ENCODE measurements at places on chromosomes 7 and 10.

- DNase-seq, result no peak
Measured at GRCh38 chr7:114196517-114196916, 218.1 kb upstream of the FOXP2 start.

DNA sequence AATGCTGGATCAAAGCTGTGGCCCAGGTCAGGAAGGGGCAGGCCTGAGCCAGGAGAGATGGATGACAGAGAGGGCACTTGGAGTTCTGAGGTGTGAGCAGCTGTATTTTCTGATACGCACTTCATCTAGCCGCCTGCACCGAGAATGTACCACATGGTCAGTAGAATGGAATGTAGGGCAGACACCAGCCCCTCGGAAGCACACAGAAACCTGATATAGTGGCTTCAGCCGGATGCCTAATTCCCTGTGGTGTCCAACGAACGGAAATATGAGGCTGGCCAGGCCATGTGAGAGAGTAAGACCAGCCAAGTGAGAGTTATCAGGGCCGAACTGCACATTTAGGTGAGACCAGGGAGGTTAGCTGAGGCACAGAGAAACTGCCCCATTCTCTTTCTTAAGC lies 46.7 kb upstream of the PLCE1 start:
- no peak for DNase-seq

DNA sequence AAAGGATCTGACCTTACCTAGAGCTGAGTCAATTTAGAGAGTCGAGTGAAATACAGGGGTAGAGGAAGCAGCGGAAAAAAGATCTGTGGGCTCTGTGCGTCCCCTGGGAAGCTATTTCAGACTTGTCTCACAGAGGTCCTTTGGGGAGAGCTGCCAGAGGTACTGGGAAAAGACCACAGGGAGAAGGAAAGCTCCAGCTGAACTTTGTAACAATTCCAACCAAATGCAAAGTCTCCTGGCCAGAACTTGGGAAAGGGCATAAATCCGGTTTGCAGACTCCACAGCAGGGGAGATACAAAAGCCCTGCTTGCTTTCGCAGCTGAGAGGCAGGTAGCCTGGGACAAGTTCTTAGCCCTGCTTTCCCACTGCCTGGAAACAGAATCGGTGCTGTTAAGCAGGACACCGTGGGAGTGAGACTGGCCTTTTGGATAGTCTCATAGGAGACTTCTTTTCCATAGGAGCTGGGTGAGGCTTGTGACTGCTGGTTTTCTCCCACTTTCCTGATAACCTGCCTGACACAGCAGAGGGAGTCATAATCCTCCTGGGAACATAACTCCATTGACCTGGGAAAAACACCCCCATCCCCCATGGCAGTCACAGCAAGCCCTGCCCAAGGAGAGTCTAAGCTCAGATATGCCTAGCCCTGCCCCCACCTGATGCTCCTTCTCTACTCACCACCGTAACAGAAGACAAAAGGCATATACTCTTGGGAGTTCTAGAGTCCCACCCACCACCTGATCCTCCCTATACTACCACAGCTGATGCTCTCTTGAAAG lies 926.2 kb downstream of the KCNMA1 start:
- no peak for DNase-seq

DNA sequence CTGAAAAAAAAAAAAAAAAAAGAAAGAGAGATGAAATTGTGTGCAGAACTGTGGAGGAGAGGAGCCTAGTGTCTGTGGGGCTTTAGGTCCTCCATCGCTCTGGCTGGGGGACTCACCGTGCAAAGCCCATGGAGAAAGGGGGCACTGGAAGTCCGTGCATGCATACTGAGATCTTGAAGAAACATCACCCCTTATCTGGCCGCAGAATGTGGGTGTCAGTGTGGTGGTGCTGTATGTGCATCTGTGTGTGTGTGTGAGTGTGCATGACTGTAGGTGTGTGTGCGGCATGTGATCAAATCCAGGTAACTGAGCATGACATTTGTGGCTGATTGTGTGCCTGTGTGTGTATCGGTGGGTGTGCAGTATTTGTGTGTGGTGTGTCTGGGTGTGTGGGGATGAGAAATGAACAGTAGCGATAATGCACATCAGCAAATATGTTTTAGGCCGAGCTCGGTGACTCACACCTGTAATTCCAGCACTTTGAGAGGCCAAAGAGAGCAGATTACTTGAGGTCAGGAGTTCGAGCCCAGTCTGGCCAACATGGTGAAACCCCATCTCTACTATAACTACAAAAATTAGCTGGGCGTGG lies 8.8 kb upstream of the CLDN3 start:
- no peak for DNase-seq

DNA sequence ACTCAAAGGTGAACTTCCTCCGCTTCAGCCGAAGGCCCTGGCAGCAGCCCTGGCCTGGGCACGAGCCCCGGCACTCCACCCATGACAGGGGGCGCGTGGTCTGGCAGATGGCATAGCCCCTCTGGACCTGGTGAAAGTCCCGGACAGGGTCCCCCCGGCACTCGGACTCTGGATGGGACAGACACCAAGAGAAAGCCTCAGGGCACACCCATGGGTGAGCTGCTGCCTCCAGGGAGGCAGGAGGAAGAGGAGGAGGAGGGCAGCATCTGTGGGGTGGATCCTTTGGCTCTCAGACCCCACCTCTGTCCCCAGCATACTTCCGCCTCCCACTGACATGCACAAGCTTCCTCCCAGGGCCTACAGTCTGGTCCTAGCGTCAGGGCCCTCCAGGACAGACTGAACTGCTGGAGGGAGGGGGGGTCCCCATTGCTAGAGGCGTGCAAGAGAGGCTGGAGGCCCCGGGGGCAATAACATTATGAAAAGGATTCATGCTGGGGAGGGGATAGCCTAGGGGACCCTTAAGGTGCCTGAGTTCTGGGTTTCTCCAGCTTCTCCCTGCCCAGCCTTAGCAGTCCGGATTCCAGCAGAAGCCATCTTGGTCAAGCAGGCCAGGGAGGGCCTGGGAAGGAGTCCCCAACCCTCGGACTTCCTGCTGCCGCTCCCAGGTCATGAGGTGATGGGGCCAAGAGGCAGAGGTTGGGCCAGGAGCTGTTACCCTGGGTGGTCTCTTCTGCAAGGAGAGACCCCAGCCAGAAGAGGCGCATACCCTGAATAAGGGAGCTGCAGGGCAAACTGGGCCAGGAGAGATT lies 169.3 kb downstream of the LCOR start:
- no peak for DNase-seq

GRCh38 chr10:43772171-43772570 lies 123.5 kb upstream of the ZNF32 start:
- DNase-seq, result no peak

DNA sequence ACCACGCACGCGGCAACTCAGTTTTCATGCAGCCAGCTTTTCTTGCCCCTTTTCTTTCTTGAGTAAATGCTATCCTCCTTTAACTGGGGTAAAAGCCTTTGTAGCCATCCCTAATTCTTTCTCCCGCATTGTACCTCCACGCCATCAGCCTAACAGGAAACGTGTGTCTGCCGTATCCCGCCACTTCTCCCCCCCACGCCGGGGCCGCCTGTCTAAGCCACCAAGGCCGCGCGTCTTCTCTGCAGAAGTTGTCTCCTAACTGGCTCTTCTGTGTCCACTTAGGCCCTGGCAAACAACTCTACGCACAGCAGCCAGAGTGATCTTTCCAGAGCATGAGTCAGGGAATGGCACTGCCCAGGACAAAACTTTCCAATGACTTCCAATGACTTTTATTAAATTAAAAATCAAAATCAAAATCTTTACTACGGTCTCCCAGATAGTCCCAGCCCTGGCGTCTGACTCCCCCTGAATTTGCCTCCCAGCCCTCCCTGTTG lies 74.6 kb downstream of the XRCC2 start:
- no peak for DNase-seq

GRCh38 chr7:100200693-100201092 lies 19.1 kb upstream of the PVRIG start:
- no peak for DNase-seq

DNA sequence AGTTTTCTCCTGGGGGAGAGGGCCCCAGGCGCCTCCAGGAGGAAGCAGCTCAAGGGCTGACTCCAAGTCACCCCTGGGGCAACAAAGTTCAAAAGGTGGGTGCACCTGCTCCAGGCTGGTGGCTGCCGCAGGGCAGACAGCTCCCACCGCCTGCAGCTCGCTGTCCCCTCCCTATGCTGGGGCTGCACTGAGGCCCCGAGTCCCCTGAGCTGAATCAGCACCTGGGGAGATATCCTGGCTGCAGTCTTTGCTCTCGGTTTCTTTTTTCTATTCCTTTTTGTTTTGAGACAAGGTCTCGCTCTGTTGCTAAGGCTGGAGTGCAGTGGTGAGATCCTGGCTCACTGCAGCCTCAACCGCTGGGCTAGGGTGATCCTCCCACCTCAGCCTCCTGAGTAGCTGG lies 183.4 kb downstream of the DNAJB6 start:
- DNase-seq, result no peak

- DNase-seq, result no peak
Measured at GRCh38 chr10:122422266-122422989, 32.0 kb upstream of the ARMS2 start.

DNA sequence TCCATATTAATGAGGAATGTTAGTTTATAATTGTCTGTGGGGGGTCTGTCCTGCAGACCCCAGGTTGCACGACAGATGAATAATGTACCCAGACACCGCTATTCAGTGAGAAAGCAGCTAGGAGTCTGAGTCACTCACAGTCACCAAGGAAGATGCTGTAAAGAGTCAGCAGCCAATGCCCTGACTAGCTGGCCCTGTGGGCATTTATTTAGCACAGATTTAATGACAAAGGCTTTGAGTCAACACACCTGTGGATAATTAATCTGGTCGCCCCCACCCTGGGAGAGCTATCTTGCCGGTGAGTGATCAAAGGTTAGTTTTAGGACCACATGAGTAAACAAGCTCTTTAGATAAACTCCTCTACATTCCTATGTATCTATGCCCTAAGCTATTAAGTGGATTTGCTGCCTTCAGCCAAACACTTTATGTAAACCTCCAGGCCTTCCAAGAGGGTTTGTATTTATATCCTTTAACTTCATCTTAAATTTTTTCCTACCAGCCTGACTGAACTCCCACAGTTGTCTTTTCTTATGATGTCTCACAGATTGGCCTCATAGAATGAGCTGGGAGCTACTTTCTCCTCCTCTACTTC lies 180.0 kb upstream of the ADCY1 start:
- DNase-seq, result no peak

DNA sequence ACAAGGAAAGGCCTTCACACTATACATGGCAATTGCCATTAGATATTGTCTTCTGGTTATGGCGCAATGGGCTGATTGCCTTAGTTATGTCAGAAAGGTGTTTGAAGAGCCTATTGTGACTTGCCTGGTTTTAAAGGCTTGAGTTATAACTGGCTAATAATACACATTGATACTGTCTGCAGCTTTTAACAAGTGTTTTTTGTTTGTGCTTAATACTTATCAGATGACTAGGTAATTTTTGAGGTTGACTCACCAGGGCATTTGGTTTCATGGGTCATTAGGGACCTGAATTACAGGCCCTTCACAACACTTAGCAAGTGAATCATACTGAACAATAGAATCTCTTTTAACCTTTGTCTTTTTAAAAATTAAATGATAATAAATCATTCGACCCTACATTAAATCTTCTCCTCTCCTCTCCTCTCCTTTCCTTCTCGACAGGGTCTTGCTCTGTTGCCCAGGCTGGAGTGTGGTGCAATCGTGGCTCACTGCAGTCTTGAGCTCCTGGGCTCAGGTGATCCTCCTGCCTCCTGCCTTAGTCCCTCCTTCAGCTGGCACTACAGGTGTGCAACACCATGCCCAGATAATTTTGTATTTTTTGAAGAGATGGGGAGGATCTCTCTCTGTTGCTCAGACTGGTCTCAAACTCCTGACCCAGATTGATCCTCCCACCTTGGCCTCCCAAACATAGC lies 196.3 kb downstream of the JCAD start:
- DNase-seq, result no peak

DNA sequence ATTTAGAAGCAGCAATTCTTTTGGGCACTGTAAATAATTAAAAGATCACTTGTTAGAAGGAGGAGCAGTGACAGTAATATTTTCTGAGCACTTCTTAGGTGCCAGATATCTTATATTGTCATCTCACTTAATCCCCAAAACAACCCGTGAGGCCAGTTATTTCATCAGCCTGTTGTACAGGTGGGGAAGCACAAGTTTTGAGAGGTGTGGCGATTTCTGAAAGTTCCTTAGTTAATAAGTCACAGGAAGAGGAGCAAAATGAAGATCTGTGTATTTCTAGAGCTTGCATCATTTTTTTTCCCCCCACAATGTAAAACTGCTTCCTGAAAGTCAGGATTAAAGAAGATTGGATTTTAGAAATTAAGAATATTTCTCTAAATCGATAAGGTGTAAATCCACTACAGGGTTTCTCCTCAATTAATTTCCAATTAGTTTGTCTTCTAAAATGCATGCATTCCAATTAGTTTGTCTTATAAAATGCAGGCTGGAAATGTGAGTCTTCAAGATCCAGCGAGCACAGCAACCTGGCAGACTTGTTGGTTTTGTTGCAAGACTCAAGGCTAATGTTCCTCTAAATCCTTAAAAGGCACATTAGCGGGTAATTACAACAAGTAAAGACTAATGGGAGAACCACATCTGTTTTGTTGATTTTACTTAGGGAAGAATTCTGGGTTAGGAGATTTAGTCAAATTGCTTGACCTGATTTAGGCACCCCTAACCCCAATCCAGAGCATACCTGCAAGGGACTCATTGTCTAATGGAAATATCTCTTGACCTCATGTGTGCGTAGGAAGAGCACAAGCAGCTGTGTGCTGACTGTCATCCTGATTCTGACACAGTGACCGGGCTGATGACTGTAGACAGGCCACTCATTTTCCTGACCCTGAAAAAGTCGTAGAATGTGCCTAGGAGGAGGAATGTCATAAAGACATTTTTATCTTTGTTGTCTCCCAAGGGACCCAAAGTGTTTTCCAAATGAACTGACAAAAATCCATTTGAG lies 272.0 kb downstream of the BAMBI start:
- no peak for DNase-seq

GRCh38 chr10:49526619-49527018 lies 12.3 kb downstream of the ERCC6 start:
- DNase-seq, result no peak

DNA sequence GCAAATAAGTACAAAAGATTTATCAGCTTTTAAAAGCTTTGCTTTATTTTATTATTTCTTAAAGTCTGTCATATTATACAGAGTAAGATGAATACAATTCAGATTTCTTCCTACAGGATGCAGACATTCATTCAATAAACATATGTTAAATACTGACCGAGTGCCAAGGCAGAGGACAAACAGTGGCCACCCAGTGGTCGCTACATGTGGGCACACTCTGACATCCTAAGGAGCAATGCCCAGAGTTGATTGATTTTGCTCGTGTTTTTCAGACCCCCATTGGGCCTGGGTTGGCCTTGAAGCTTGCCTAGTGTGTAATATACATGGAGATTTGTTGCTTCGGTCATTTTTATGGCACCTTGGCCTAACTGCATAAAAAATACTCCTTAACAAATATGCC lies 201.2 kb downstream of the CCDC3 start:
- DNase-seq, result no peak

DNA sequence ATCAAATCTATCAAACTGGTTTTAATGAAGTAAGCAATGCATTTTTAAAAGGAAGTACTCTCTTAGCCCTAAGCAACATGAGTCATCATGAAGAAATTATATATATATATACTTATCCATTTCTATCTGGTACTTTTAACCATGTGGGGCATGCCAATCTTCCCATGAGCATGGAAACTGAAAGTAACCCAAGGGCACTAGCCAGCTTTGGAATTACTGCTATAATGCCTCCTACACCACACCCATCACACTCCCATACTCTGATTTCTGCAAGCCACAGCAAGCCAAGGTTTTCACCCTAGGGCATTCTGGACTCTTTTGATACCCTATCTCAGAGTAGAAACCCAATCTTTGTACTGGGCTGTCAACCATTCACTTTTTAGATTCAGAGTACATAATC lies 204.6 kb downstream of the IMMP2L start:
- no peak for DNase-seq

All from NCI-H2081 treated with DMSO at 0.1 percent for 48 hours (cell line).